ENCODE measurements at places on chromosomes 4 and X.

DNA sequence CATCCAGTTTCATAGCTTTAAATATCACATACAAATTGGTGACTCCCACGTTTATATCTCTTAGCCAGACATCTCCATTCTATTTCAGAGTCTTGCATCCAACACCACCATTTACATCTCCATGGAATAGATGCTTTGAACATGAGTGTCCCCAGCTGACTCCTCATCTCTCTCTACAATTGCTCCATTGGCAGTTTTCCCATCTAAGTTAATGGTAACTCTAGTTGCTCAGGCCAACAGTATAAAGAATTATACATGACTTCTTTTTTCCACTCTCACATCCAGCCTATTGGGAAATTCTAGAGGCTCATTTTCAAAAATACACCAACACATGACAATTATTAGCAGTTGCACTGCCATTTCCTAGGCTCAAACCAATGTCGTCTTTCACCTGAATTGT is 388.2 kb downstream of the STIM2 start:
- no peak for DNase-seq

DNA sequence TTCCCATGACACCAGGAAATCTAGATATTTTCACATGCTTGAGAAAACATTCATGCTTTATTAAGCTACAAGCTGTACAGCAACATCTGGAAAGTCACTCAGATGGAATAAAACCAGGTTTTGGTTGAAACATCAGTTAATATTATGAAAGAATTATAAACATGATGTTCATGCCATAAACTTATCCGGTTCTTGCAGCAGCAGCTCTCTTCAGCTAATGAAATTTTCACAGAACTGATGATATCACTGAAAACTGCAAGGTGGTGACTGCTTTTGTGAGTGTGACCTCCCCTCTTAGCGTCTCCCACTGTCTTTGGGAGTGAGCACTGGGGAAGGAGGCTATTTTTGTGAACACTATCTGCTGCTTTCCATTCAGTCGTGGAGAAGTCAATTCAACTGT is 56.9 kb downstream of the ARHGAP10 start:
- no peak for DNase-seq

GRCh38 chr4:110900213-110900769 is 277.4 kb upstream of the PITX2 start:
- DNase-seq, result no peak

DNA sequence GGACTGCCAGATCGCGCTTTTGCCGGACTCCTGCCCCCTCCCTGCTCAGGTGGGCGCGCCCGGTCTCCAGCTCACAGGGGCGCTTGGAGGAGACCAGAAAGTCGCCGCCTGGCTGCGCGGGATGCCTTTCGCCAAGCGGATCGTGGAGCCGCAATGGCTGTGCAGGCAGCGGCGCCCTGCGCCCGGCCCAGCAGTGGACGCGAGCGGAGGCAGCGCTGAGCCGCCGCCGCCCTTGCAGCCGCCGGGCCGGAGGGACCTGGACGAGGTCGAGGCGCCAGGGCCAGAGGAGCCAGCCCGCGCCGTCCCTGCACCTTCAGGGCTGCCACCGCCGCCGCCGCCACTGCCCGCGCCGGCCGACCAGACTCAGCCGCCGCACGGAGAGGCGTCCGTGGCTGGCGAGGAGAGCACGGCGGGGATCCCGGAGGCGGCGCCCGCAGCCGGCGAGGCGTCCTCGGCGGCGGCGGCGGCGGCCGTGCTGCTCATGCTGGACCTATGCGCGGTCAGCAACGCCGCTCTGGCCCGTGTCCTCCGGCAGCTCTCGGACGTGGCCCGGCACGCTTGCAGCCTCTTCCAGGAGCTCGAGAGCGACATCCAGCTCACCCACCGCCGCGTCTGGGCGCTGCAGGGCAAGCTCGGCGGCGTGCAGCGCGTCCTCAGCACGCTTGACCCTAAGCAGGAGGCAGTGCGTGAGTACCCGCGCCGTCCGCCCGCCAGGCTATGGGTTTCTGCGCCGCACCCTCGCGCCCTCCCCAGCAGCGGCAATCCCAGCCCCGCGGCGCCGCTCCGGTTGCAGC is 834 bp downstream of the NHS start:
- DNase-seq, result peak; percentile 25

DNA sequence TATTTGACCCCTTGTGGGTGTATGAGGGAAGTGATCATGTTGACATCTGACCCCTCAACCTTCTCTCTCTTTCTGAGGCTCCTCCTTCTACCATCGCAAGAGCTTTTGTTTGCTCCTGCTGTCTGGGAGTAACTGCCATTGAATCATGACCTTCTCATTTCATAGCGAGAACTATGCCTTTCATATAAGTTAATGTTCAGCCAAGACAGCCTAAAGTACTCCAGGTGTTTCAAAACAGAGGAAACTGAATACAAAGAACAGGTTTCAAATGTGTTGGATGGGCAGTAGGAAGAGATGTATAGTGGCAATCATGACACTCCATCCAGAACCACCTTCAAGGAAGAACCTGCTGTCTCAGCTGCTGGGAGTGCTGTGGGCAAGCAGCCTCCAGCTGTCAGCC is 403.1 kb downstream of the MID1IP1 start:
- no peak for DNase-seq

DNA sequence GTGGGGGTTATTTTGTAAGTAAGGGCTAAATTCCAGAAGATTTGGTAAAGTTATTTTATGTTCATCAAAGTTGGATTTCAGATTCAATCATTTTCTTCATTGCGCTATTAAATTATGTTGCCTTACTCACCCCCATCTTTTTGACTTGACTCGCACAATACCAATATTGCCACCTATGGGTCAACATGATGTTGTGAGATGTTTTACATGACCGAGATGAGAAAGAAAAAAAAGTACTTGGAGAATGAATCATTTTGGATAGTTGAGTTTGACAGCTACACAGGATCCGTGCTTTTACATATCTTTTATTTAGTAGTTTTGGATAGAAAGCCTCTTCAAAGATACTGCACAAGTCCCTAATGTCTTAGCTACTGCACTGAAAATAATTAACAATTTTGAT is 224.2 kb upstream of the EMCN start:
- DNase-seq, result peak; percentile 13

DNA sequence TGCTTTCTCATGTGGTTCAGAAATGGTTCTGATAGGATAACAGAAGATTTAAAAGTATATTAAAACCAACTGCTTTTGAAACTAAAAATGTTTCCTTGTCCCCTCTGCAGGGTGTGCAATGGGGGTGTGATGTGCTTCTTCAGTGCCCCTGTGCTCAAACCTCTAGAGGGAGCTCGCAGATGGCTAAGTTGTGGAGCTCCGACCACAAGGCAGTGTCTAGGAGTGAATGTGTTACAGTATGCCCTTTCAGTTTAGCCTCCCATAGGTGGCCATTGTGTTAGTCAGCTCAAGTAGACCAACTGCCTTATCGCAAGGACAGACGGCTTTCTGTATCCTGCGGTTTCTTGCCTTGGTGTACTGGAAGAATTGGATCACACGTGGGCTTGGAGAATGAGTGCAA is 130.5 kb downstream of the TENT5D start:
- peak; percentile 26 for DNase-seq

DNA sequence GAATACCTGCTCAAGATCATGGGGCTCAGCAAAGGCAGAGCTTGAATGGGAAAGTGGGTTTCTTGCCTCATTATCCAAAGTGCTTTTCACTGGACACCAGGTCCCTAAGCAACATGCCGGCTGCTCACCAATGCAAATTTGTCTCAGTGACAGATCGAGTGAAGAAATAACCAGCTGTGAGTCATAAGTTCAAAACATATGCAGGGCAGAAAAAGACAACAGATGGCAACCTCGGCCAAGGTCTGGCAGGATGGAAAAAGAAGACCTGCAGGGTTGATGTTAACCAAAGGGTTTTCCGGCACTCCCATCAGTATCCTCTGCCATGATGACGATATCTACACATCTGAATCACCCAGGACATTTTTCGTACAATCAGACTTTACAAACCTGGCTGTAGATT is 124.1 kb downstream of the AFAP1 start:
- DNase-seq, result no peak

Measured in HEK293T (cell line).